ENCODE measurements at places on chromosomes 2 and 18.

DNA sequence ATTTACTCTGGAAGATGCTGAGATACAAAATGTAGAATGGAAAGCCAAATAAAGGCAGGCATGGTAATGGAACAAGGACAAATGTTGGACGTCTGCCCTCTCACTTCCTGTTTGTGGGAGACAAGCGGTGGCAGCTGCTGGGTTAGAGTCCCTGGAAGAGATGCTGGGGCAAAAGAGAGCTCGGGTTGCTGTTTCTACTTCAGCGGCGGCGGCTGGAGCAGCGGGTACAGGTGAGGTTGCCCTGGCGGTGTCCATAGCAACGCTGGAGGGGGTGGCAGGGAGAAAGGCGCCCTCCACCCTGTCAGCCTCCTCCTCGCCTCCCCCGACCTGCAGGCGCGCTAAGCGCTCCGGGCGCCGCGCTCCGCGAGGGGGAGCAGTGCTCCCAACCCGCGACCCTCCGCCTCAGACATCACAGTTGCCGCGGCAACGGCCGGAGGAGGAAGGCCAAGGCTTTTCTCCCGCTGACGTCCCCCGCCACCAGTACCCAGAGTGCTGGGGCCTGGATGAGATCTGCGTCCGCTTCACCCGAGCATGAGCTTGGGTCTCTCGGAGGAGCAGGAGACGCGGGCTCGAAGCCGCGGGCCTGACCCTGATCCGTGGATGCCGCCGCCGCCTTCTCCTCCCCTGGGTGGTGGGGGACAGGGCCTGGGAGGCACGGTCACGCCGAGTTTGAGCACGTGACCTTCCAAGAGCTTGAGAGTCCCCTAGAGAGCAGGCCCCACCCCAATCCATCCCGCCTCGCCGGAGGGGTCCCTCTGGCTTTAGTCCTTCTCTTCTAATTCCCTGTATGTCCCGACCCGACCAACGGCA is 65.6 kb downstream of the NOL4 start:
- DNase-seq: no peak

DNA sequence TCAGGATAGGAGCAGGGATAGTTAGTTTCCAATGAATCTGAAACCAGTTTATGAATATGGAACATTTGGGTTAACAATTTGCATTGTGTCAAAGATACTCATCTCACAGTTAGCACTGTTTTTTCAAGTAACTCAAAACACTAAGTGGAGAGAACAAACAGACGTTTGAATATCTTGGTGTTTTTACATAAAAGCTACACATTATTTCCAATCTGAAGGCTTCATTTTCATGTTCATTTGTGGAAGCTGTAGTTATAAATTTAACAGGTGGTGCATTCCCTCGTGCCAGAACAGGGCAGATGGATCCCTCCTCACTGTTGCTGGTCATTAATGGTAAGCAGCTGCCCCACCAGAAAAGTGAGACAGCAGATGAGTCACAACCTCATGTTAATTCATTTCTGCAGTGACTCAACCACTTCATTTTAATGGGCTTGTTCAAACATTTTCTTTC is 286.9 kb downstream of the TMX3 start:
- DNase-seq: no peak

- DNase-seq: no peak
Observed at GRCh38 chr2:17813010-17813741, 3.1 kb upstream of the MSGN1 start.

GRCh38 chr2:115483666-115484065 is 1041.2 kb downstream of the DPP10 start:
- no peak for DNase-seq

DNA sequence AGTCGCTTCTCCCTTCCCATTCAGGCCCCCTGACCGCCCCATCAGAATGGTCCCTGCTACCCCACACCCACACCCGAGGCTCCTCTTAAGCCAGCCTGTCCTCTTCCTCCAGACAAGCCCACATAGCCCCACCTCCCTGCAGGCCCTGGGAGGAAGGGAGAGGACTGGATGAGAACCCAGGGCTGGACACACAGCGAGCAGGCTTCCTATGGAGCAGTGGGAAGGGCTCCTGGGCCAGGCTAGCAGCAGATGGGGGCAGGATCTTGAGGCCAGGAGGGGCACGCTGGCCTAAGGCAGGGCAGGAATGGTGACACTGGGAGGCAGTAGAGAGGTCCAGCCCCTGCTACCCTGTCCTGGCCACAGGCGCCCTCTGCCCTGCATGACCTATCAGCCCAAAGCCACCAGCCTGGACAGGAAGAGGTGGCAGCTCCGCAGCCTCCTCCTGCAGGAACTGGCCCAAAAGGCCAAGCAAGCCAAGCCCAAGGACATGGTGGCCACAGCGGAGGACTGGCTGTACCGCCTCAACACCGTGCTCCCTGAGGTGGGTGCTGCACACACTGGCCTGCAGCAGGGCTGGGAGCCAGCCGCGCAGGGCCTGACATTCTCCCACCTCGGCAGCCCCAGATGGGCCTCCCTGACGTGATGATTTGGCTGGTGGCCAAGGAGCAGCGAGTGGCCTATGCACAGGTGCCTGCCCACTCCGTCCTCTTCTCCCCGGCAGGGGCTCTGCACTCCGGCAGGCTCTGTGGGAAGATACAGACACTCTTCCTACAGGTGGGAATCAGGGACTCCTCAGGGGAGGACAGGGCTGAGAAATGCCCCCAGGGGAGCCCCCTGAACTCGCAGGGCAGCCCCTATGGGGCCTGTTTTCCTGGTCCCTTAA is 43.3 kb downstream of the FER1L5 start:
- DNase-seq: no peak

DNA sequence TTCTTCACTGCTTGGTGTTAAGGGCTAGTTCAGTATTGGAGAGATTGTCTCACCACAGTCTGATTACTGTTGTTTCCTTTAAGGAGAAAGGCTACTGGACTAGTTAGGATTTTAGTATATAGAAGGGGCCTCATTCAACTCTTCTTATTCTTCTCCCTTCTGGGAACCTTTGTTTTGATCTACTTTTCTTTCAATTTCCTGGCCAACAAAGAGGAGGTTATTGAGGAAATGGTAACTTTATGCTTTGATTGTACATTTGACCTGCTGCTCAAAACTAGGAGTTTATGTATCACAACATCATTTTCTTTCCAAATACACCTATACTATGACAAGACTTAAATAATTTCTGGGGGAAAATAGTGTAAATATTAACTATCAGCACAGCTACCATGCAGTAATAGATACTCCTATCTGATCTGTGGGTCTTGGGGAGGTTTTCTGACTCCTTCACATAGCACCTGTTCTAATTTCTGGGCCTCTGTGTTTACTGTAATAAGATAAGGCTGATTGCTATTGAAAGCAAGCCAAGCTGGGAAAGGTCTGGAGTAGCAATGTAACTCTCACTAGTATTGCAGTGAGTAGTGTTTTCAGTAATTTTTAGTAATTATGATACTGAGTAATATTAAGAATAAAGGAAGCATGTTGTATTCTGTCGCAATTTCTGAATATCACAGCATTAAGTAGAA is 395.3 kb downstream of the NUP35 start:
- no peak for DNase-seq

DNA sequence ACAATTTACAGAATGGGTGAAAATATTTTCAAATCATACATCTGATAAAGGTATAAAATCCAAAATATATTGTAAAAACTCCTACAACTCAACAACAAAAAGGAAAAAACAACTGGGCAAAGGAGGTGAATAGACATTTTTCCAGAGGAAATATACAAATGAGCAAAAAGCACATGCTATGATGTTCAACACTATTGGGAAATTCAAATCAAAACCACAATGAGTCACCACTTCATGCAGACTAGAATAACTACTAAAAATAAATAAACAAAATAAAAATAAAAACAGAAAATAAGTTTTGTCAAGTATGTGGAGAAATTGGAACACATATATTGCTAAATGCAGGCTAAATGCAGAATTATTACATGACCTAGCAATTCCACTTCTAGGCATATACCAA is 120.9 kb downstream of the FSIP2 start:
- DNase-seq: no peak

- no peak for DNase-seq
Observed at GRCh38 chr2:40284797-40285196, 167.1 kb downstream of the SLC8A1 start.

GRCh38 chr2:103003750-103004260 is 242.0 kb downstream of the TMEM182 start:
- no peak for DNase-seq

GRCh38 chr2:88471083-88471942 is 18.8 kb upstream of the FOXI3 start:
- DNase-seq: no peak

DNA sequence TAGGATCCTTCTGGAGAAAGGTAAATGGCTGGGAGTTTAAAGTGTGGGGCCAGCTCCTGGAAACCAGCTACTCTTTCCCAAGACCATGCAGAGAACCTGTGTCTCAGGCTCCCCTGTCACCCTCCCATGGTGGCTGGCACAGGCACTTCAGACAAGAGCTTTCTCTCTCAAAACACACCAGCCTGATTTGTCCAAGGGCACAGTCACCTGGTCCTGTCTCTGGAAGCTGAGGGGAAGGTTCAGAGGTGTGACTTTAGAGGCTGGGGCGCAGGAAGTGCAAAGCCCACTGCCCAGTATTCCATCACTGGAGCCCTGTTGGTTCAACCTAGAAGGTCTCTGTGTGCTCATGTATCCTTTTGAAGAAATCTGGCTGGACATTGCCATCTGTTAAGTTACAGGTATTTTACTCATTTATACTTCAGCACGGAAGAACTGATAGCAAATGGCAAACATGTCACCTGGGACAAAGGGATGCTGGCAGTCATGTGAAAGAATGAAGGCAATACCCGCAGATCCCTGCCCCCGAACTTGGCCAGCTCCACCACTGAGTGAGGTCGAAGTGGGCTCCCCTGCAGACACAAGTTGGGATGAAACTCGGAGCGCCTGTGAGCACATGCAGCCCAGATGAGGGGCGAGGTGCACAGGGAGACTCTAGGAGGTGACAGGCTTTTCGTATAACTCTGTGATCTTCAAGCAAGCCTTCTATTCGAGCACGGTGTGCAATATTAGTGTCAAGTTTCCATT is 96.9 kb upstream of the MGAT4A start:
- no peak for DNase-seq

GRCh38 chr2:31382452-31383120 is 32.0 kb downstream of the XDH start:
- no peak for DNase-seq

DNA sequence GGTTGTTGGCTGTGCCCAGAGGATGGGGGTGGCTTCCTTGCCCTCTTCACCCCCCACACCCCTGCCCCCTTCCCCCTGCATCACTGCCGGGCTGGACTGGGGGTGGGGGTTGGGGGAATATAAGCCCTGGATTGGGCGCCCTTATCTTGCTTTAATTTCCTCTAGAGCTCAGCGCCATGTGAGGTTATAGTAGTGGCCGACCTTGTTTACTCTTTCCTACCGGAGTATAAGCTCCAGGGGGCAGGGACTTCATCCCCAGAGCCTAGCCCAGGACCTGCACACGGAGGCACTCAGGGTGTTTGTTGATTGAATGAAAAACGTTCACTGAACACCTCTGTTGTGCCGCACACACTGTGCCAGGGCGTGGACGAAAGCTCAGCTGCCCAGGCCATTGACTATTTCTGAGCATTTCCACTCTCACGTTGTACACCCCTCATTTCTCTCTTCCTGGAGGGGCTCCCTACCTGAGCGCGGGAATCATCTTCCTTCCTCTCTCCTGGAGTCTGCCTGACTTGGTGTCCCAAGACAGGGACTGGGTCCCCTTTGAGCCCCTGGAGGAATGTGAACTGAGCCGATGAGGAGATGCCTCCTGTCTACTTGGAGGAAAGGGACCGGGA is 9.3 kb upstream of the SPATA3 start:
- no peak for DNase-seq

DNA sequence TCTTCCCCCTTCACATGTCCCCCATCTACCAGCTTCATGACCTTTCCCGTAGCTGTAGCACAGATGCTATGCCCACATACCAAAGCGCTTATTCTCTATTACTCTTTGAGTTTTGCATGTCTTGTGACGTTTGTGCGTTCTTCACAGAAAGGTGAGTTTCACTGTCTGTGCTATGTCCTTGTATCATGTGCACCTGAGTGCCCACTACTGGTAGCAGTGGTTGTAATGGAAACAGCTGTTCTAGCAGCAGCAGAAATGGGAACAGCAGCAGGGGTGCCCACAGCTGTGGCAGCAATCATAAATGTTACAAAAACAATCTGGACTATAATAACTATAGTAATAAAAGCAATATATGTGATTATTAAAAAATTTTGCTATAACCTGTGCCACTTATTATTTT is 127.1 kb downstream of the STK39 start:
- DNase-seq: no peak

- no peak for DNase-seq
Observed at GRCh38 chr2:220246386-220246785, 619.0 kb downstream of the SLC4A3 start.

GRCh38 chr2:85706063-85706462 is 11.9 kb downstream of the GNLY start:
- no peak for DNase-seq

DNA sequence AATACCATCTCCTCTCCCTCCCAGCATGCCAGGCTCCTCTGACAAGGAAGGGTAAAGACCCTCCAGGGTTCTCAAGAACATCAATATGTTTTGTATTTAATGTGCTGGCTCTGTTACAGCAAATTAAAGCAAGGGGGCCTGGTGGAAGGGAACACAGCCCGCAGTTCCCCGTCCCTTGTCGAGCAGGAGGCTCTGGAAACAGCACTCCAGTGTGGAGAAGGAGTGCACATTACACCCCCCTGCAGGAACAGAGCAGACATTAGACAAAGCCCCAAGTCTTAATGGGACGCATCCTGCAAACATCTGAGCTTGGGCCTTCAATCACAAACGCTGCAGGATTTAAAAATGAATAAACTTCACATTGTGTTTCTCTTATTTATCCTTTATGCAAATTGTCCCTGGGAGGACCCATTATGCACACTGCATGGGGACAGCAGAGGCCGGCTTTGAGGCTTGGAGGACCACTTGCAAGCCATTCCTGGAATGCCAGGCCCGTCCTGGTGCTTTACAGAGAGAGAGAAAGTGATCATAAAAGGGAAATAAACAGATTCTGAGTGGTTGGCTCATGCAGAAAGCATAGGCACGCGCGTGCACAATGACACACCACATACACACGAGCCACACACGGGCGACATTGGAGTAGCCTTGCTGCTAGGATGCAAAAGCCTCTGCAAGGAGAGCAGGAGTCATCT is 328.7 kb downstream of the SMAD2 start:
- no peak for DNase-seq

GRCh38 chr2:240820607-240821428 is 799 bp upstream of the KIF1A start:
- DNase-seq: no peak

- no peak for DNase-seq
Observed at GRCh38 chr2:84938194-84938879, 32.6 kb upstream of the KCMF1 start.

DNA sequence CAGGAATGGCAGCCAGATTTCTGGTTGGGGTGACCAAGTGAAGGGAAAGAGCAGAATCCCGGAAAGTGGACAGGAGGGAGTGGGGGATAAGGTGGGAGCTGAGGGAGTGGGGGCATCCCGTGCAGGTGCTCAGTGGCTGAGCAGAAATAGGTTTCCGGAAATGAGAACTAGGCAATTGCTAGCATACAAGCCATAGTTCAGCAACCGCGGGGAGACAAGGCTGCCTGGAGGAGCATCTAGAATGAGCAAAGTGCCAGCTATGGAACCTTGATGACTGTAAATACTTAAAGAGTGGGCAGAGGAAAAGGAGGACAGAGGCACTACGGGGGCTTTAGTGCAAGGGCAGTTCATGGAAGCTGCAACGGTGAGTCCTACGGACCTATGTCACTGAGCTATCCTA is 220.2 kb downstream of the BCL11A start:
- no peak for DNase-seq
